SJSA1 (cell line): ENCODE measurements at places on chromosomes 5 and 9.

DNA sequence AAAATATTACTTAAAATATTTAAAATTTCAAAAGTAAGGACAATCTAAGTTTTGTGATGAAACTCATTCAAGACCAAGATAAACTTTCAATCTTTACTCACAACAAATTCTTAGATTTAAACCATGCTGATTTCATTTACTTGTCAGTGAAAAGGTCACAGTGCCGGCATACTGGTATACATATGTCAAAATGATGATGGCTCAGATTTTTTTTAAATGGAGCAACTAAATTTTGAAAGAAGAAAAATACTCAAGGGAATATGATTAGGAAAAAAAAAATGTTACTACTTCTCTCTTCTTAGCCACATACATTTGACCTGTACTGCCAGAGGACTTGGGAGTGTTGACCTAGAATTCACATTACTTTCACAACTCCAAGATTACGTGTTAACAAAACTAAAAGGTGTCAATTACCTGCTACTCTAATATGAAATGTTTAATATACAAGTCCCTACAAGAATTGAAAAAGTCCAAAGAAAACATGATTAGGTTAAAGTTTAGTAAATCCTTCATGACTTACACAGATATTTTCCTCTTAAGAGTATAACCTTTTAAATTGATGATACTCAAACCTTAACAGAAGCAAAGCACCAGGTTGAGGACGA, 4.6 kb downstream of the EFNA5 start:
- DNase-seq = no peak

DNA sequence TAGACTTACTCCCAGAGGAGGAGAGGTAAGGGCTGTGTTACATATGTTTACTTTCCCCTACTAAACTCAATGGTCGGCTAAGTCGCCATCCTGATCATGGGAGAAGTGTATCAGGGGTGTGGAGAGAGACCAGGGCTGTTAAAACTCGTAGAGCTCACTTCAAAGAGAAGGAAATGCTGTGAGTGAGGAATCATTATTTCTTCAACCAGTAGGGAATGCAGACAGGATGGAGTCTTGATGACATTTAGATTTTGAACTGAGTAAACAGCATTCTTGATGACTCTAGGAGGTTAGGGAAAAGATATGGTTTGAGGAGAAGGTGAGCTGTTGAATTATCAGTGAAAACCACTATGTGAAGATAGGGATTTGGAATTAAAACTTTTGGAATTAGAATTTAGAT, 17.3 kb downstream of the RECK start:
- no peak for DNase-seq

- DNase-seq = no peak
Measured at GRCh38 chr9:127305838-127306226, 41.3 kb downstream of the GARNL3 start.

DNA sequence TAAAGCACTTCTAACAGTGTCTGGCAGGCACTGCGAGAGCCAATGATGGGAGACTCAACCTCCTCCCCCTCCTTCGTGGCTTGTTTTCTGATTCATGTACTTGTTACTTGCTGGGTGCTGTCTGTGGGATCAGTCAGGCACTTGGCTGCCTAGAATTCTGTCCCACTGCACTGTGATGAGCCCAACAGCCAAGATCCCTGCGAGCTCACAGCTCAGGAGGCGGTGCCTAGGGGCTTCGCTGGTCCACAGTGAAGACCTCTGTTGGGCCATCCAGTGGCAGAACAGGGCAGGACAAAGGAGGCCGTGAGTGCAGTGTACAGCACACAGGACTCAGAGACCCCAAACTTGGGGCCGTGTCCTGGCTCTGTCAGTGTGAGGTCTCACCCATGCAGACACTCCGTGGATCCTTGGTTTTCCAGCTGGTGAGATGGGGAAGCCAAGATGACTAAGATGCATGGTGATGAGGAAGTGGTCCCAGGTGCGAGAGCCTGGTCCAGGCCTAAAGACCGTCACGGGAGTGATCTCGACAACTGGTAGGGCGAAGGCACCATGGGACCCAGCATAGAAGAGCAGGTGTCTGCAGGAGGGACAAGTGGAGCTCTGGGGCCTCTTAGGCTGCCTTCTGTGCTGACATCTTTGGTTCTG, 19.5 kb downstream of the MYMK start:
- no peak for DNase-seq

DNA sequence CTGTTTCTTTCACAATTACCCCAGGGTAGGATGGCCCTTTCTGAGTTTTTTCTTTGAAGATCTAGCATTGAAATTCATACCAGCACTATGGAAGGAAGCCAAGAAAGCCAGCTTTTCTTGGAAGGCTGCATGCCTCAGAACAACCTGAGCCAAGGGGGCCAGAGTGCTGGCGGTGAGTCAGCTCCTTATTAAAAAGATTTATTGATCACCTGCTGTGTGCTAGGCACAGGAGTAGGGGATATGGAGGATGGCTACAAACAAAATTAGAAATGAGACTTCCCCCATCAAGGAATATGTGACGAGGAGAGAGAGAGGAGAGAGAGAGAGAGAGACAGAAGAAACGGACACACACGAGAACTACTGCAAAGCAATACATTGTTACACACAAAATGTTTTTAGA, 184.6 kb upstream of the PUM3 start:
- DNase-seq = no peak

DNA sequence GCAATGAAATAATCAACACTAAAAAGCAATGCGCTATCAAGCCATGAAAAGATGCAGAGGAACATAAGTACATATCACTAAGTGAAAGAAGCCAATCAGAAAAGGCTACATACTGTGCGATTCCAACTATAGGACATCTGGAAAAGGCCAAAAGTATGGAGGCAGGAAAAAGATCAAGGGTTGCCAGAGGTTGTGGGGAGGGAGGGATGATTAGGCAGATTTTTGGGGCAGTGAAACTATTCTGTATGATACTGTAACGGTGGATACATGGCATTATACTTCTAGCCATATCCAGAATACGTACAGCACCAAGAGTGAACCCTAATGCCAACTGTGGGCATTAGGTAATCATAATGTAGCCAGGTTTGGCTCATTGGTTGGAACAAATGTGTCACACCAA, 50.0 kb upstream of the FAM120AOS start:
- no peak for DNase-seq

GRCh38 chr5:94884311-94884710, 265.8 kb downstream of the SLF1 start:
- DNase-seq = no peak

GRCh38 chr9:83322438-83322837, 215.8 kb downstream of the FRMD3 start:
- DNase-seq = no peak

- no peak for DNase-seq
Measured at GRCh38 chr9:70537084-70537483, 122.6 kb upstream of the KLF9 start.

DNA sequence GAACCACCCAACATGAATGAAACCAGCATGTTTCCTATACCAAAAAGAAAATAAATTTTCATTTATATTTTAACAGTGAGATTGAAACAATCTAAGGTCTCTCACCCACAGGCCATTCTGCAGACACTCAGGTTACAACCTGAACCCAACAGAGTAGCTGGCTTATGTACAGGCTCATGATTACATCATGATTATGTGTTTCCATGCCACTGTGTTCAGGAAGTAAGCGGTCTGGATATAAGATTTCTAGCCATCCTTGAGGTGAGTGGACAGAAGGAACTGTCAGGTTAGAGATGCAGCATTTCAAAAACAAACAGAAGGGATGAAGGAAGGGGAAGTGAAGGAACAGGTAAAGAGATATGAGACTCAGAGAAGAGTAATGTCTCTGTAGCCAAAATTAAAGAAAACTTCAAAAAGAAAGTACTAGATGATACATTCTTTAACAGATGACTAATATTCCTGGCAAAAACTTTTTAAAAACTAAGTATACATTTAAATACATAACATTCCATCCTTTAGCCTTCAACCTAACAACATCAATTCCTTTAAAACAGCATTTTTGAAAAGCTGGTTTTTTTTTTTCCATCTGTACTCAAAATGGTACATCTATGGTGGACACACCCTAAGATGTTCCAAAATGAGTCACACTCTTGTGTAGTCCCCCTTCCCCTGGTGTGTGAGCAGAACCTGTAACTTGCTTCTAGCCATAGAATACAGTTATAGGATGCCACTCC, 119.8 kb downstream of the LPAR1 start:
- peak; percentile 77 for DNase-seq

- DNase-seq = no peak
Measured at GRCh38 chr9:133892193-133892920, 99.8 kb downstream of the VAV2 start.

DNA sequence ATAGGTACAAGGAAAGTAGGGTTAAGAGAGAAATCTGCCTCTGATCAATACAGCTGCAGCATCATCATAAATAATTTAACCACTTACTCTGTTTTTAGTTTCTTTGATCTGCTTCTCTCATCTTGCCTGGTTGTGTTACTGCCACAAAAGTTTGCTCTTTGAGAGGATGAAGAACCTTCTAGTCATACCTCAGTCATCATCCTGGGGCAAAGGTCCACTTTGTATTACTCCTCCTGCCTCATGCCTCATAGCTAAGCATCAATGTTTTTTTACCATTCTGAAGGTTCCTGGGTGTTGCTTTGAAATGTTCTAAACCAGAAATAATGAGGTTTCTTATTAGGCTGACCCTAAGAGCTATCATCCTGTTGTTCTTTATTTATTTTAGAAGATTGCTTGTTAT, 17.1 kb upstream of the TRIM36 start:
- no peak for DNase-seq

DNA sequence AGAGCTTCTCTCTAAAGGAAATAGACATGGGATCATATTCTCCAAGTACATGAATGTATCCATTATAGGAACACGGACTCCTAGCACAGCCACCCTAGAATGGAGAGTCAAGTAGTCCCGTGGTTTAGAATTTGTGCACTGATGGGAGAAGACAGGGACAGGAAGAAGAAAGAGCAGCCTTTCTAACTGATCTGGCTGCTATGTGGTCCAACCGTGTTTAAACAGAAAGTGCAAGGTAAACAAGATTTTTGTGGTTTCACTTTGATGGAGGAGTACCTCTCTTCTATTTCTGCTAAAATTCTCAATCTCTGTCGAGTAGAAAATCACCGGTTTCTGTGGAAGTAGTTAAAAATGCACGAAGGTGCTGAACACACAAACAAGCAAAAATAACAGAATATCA, 171.3 kb downstream of the ST8SIA4 start:
- no peak for DNase-seq

- peak; percentile 65 for DNase-seq
Measured at GRCh38 chr5:65801352-65801783, 79.4 kb downstream of the NLN start.

DNA sequence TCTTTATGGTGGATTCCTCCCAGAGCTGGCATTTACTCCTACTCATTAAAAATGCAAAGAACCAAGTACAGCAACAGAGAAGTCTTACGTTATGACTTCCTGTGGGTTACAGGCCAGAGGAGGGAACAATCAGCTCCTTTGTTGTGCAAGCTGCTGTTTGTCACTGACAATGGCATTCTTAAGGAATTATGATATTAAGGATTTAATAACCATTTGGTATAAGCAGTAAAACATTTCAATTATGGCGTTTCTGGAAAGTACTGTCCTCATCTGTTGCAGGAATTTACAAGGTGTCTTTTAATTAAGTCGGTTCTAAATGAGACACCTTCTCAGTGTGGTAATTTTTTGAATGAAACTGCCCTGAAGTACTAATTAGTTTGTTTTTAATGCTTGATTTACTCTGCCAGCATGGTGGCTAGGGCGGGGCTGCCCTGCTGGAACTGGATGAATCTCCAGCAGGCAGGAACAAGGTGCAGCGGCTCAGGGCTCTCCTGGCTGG, 49.1 kb upstream of the VDAC1 start:
- DNase-seq = no peak

DNA sequence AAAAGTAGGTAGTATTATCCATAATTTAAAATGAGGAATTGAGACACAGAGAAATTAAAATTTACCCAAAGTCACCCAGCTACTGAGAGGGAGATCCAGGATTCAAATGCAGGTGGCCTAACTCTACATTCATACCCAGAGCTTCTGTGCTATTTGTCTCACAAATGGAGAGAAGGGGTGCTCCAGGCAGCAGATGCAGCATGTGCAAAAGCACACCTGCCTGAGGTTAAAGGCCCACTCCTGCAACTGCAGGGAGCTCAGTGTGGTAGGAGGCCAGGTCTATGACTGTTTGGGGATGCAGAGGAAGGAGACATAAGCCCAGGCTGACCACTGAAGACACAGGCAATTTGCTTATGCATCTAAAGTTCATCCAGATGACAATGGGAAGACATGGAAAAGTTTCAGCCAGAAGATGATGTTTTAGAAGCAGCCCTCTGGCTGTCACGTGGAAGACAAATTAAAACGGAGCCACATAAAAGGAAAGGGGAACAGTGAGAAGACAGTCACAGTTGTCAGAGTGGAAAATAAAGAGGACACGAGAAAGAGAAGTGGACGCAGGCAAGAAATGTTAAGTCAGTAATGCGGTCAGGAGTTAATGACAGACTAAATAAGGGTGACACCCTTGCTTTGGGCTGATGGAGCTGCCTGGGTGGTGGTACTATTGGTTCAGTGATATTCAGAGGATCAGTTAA, 214.7 kb downstream of the EBF1 start:
- DNase-seq = no peak

DNA sequence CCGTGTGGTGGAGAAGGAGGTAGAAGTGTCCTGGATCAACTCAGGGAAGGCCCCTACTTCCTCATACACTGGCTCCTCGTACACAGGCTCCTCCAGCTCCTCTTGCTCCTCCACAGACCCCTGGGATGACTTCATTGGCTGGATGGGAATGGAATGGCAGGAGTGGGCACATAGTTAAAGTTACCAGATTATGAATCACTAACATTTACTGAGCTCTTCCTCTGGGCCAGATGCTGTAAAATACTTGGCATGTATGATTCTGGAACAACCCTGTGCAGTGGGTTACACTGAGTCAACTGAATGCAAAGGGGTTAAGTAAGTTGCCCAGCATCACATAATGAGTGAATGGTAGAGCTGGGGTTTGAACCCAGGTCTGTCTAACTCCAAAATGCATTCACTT, 3.1 kb upstream of the FCHSD1 start:
- no peak for DNase-seq

GRCh38 chr5:402615-403359, 40.2 kb upstream of the EXOC3 start:
- DNase-seq = no peak

DNA sequence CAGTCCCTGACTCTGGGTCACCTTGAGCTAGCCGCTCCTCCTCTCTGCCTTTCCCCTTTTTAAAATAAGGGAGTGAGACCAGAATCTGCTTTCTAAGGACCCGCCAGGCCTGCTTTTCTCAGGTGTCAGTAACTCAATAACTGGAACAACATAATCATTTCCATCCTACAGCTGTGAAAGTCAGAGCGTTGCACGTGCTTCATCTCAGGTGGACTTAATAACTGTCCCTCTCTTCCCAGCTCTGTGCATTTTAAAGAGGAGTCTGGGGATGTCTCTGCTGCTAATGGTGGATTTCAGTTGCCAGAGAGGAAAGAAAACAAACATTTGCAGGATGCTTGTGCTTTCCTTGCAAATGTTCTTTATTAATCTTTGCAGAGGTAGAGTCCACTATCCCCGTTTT, 93.7 kb downstream of the PCDH1 start:
- no peak for DNase-seq
